ENCODE measurements at places on chromosomes 5 and 9. TPM values are rescaled to one million over a fixed set of nuclear protein-coding genes. Genes with fewer than 3 reads are reported as not detected.

DAB2IP gene
- 4.4 TPM for total RNA-seq

GPR151 gene
- total RNA-seq = not detected

PLAC8L1 gene
- not detected for total RNA-seq

SNCB gene
- total RNA-seq = 0.32 TPM

PCDHGB4 gene
- total RNA-seq = 26.7 TPM

TRIM7 gene
- 3.0 TPM for total RNA-seq

PPP3R2 gene
- 0.09 TPM for total RNA-seq

PCDHB12 gene
- 0.16 TPM for total RNA-seq

RASEF gene
- total RNA-seq = 0.16 TPM

LCN1 gene
- total RNA-seq = not detected

SARDH gene
- total RNA-seq = 4.6 TPM

FRRS1L gene
- total RNA-seq = 0.16 TPM

SOX30 gene
- total RNA-seq = not detected

FGF1 gene
- 0.34 TPM for total RNA-seq

HNRNPK gene
- 349 TPM for total RNA-seq

CDC25C gene
- total RNA-seq = 0.26 TPM

NUDT2 gene
- 55.0 TPM for total RNA-seq

PTGER4 gene
- 5.2 TPM for total RNA-seq

CSF2 gene
- total RNA-seq = not detected

SWI5 gene
- 50.3 TPM for total RNA-seq

DBH gene
- not detected for total RNA-seq

All from bronchial smooth muscle cell (primary cell).